HFFc6 (cell line): ENCODE measurements at places on chromosomes 4 and X. TPM values are rescaled to one million over a fixed set of nuclear protein-coding genes. Genes with fewer than 3 reads are reported as not detected.

TMEM150C gene
- not detected in 3 replicates for total RNA-seq

OFD1 gene
- 8.0 to 10.2 TPM (median 9.3 TPM) in 3 replicates for total RNA-seq

SLC4A4 gene
- 17.2 to 25.3 TPM (median 18.7 TPM) in 3 replicates for total RNA-seq

FRMPD3 gene
- total RNA-seq = 0.02 to 0.11 TPM (median 0.05 TPM) in 3 replicates

GAGE2A gene
- total RNA-seq = not detected in 3 replicates

HSFX3 gene
- total RNA-seq = not detected in 3 replicates

UNC5C gene
- total RNA-seq = not detected in 3 replicates

SLC26A1 gene
- 0.19 TPM in 1 of 3 replicates, not detected in the others for total RNA-seq

ZNF711 gene
- total RNA-seq = 0.02 to 0.07 TPM in 2 of 3 replicates, not detected in the other

HPGD gene
- total RNA-seq = not detected in 3 replicates

ADAM29 gene
- not detected in 3 replicates for total RNA-seq

CDX4 gene
- not detected in 2 replicates for total RNA-seq

HSPA4L gene
- 6.1 to 7.6 TPM (median 7.6 TPM) in 3 replicates for total RNA-seq

C4orf36 gene
- total RNA-seq = 1.1 to 1.4 TPM (median 1.4 TPM) in 3 replicates

PF4V1 gene
- not detected in 3 replicates for total RNA-seq

MANBA gene
- total RNA-seq = 35.7 to 56.6 TPM (median 51.7 TPM) in 3 replicates

CCDC160 gene
- total RNA-seq = not detected in 3 replicates

IGSF1 gene
- not detected in 3 replicates for total RNA-seq

HEPH gene
- total RNA-seq = not detected in 3 replicates

MAP3K15 gene
- 0.23 and 0.26 TPM in 2 replicates for total RNA-seq

ACSL4 gene
- total RNA-seq = 94.2 and 108 TPM in 2 replicates

STATH gene
- not detected in 3 replicates for total RNA-seq

HSFX4 gene
- not detected in 3 replicates for total RNA-seq

CACNA1F gene
- not detected in 3 replicates for total RNA-seq

ARHGAP10 gene
- 30.8 to 37.1 TPM (median 31.7 TPM) in 3 replicates for total RNA-seq

TBC1D8B gene
- total RNA-seq = 13.7 to 18.0 TPM (median 14.5 TPM) in 3 replicates

SPANXA1 gene
- total RNA-seq = 0.54 to 212 TPM (median 0.67 TPM) in 3 replicates

PAGE1 gene
- not detected in 3 replicates for total RNA-seq
